ENCODE measurements at places on chromosomes 7 and 10. TPM values are rescaled to one million over a fixed set of nuclear protein-coding genes. Genes with fewer than 3 reads are reported as not detected.

Gene ARHGAP22
- total RNA-seq: 4.1 TPM

Gene ZCCHC24
- total RNA-seq: 4.1 TPM

Gene ITIH2
- 0.31 TPM for total RNA-seq

Gene CDH23
- total RNA-seq: 2.5 TPM

Gene PMPCB
- total RNA-seq: 65.3 TPM

Gene GRID2IP
- not detected for total RNA-seq

Gene C10orf90
- total RNA-seq: 3.5 TPM

Gene CPA4
- 4.4 TPM for total RNA-seq

Gene DPP6
- total RNA-seq: not detected

Gene FKBP14
- 9.5 TPM for total RNA-seq

Gene MMRN2
- total RNA-seq: 1.6 TPM

Gene CALU
- 154 TPM for total RNA-seq

Gene FEZF1
- total RNA-seq: not detected

Gene TACC2
- 79.2 TPM for total RNA-seq

Gene LLCFC1
- total RNA-seq: not detected

Gene CALHM1
- not detected for total RNA-seq

Gene PKD2L1
- total RNA-seq: 0.07 TPM

Gene CFAP69
- total RNA-seq: 2.0 TPM

All from A549 treated with Mapracorat at 1 μM for 4 hours (cell line).